ENCODE measurements at places on chromosomes 12 and 14. TPM values are rescaled to one million over a fixed set of nuclear protein-coding genes. Genes with fewer than 3 reads are reported as not detected.

ETNK1 gene
- polyA plus RNA-seq: 17.0 TPM

DCN gene
- polyA plus RNA-seq: not detected

PRPH gene
- not detected for polyA plus RNA-seq

KRT7 gene
- polyA plus RNA-seq: not detected

RERGL gene
- polyA plus RNA-seq: not detected

ABHD12B gene
- not detected for polyA plus RNA-seq

DPY19L2 gene
- polyA plus RNA-seq: not detected

BCL11B gene
- polyA plus RNA-seq: 0.38 TPM

PLBD1 gene
- 1.4 TPM for polyA plus RNA-seq

FOXG1 gene
- polyA plus RNA-seq: not detected

OR4K5 gene
- not detected for polyA plus RNA-seq

DNAH10 gene
- 0.40 TPM for polyA plus RNA-seq

SIX6 gene
- not detected for polyA plus RNA-seq

NGB gene
- polyA plus RNA-seq: not detected

ESYT1 gene
- 156 TPM for polyA plus RNA-seq

TDRD9 gene
- polyA plus RNA-seq: 2.0 TPM

PPFIA2 gene
- not detected for polyA plus RNA-seq

GLT8D2 gene
- 0.23 TPM for polyA plus RNA-seq

MSRB3 gene
- not detected for polyA plus RNA-seq

JAG2 gene
- not detected for polyA plus RNA-seq

CCDC175 gene
- polyA plus RNA-seq: not detected

C12orf42 gene
- 25.4 TPM for polyA plus RNA-seq

LMNTD1 gene
- polyA plus RNA-seq: not detected

FAM90A1 gene
- not detected for polyA plus RNA-seq

HOXC10 gene
- polyA plus RNA-seq: not detected

LTBP2 gene
- 0.03 TPM for polyA plus RNA-seq

KRT81 gene
- polyA plus RNA-seq: not detected

ACACB gene
- 2.4 TPM for polyA plus RNA-seq

WIF1 gene
- not detected for polyA plus RNA-seq

CISTR gene
- polyA plus RNA-seq: not detected

PPFIBP1 gene
- 2.2 TPM for polyA plus RNA-seq

HOXC12 gene
- polyA plus RNA-seq: not detected

LYZ gene
- polyA plus RNA-seq: 9.2 TPM

BMP4 gene
- not detected for polyA plus RNA-seq

TMEM253 gene
- not detected for polyA plus RNA-seq

MYF5 gene
- polyA plus RNA-seq: not detected

NTN4 gene
- not detected for polyA plus RNA-seq

SMCO2 gene
- not detected for polyA plus RNA-seq

UNC79 gene
- polyA plus RNA-seq: not detected

BRMS1L gene
- polyA plus RNA-seq: 1.9 TPM

PDE3A gene
- not detected for polyA plus RNA-seq

RNASE9 gene
- not detected for polyA plus RNA-seq

DHRS2 gene
- not detected for polyA plus RNA-seq

FAM181A gene
- not detected for polyA plus RNA-seq

ZDHHC22 gene
- not detected for polyA plus RNA-seq

RNF212B gene
- polyA plus RNA-seq: not detected

NOVA1 gene
- polyA plus RNA-seq: not detected

HCAR2 gene
- polyA plus RNA-seq: not detected

LMBR1L gene
- polyA plus RNA-seq: 37.3 TPM

PRH2 gene
- not detected for polyA plus RNA-seq

TFCP2 gene
- 10.3 TPM for polyA plus RNA-seq

STAC3 gene
- polyA plus RNA-seq: 2.4 TPM

BCAT1 gene
- polyA plus RNA-seq: 11.5 TPM

CCDC177 gene
- polyA plus RNA-seq: not detected

SIRT4 gene
- polyA plus RNA-seq: 0.74 TPM

SGPP1 gene
- 30.5 TPM for polyA plus RNA-seq
